ENCODE measurements at places on chromosomes 7 and 10.

DNA sequence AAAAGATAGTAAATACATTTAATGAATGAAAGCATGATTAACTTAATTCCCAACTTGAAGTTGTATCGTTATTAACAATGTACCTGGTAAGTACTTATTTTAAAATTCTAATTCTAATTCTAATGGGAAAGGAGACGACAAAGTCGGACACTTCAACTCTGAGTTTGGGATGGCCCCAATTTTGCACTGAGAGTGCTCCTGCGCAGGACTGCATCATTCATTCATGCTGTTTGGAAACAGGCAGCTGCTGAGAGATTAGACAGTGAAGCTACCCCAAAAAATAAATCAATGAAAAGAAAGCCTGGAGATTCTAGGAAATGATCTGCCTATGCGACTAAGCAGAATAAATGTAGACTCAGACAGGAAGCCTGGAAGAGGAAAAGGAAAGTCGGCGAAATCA lies 141.7 kb upstream of the VKORC1L1 start:
- DNase-seq = no peak

DNA sequence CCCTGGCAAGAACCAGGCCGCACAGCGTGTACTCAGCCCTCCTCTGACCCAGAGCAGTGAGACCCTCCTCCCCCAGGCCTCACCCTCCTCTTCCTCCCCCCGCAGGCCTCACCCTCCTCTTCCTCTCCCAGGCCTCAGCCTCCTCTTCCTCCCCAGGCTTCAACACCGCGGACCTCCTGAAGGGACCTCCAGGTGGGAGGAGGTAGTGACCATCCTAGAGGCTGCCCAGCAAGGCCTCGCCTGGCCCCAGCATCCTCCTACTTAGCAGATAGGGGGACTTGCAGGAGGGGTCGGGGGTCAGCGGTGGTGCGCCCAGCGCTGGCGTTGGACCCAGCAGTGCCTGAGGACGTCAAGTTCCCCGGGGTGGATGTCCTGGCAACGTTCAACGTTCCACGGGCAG lies 270.8 kb downstream of the ELFN1 start:
- DNase-seq = no peak

DNA sequence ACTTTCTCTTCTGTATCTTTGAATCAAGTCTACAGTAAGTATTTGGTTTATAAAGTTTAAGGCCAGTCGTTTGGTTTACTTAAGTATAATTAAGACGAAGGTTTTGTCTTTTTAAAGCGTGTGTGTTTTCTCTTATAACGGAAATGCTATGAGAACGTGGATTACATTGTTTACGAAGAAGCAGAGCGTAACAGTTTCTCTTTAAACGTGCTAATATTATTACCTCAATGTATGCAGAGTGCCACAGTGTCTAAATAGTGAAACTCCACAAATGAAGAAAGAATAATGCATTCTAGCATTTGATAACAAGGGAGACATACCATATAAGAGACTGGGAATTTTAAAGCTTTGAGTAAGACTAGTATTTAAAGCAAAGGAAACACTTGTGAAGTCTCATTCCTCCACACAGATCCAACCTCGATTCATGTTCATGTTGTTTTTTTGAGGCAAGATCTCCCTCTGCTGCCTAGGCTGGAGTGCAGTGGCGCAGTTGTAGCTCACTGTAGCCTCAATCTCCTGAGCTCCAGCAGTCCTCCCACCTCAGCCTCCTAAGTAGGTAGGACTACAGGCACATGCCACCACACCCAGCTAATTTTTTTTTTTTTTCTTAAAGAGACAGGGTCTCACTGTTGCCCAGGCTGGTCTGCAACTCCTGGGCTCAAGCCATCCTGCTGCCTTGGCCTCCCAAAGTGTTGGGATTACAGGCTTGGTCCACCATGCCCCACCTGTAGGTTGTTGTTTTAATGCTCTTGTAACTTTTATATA lies 75.1 kb downstream of the ANKRD61 start:
- DNase-seq = no peak

GRCh38 chr10:92737484-92737883 lies 47.7 kb downstream of the HHEX start:
- no peak for DNase-seq

DNA sequence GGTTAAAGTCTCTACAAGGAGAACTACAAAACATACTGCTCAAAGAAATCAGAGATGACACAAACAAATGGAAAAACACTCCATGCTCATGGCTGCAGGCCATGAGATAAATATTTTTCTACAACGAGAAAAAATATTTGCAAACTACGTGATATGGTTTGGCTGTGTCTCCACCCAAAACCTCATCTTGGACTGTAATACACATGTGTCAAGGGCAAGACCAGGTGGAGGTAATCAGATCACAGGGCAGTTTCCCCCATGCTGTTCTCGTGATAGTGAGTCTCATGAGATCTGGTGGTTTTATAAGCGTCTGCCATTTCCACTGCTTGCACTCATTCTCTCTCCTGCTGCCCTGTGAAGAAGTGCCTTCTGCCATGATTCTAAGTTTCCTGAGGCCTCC lies 57.8 kb downstream of the COA1 start:
- DNase-seq = no peak

DNA sequence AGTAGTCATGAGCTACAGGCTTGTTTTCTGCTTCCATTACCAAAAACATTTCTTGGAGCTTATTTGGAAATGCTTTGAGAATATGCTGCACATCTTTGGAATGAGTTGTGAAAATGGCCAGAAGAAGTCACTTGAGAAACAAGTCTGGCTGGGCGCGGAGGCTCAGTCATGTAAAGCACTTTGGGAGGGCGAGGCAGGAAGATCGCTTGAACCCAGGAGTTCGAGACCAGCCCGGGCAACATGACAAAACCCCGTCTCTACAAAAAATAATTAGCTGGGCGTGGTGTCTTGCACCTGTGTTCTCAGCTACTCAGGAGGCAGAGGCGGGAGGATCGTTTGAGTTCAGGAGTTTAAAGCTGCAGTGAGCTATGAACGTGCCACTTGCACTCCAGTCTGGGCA lies 882 bp upstream of the CHCHD1 start:
- no peak for DNase-seq

DNA sequence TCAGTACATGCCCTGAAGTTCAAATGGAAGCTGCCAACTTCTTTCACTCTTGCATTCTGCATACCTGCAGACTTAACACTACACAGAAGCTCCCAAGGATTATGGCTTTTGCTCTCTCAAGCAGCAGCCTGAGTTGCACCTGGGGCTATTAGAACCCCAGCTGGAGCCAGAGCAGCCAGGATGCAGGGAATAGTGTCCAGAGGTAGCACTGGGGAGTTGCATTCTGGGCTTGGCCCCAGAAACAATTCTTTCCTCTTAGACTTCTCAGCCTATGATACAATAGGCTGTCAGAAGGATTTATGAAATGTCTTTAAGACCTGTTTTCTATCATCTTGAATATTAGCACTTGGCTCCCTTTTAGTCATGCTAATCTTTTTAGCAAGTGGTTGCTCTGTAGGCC lies 886.7 kb upstream of the GHITM start:
- no peak for DNase-seq

DNA sequence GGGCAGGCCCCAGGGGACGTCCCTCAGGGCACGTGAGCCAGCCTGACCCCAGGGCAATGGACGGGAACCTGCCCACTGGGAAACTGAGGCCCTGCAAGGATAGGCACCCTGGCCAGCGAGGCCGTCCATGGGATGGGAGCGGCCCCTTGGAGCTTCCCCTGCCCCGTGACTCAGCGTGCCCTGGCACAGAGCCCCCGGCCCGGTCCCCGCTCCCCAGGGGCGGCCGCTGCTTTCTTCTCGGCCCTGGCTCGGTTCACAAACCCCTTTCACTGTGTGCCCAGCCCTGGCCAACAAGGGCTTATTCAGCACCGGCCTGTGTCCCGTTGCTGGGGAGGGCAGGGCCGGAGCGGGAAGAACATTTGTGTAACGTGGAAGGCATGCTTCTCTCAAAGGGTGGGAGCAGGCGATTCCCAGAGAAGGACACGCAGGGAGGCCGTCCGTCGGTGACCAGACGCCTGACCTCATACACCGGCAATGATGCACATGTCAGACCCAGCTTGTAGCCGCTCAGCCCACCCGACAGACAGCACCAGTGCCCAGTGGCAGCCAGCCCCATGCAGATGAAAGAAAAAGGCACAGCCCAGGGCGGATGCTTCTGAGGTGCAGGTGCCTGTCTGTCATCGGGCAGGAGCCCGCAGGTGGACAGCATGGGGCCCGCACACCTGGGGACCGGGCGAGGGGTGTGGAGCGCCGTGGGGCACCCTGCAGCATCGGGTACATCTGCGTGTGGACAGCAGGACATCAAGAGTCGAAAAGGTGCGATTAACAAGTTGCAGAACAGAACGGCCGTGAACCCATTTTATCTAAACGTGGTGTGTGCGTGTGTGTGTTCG lies 94.5 kb downstream of the PDGFA start:
- DNase-seq = no peak

DNA sequence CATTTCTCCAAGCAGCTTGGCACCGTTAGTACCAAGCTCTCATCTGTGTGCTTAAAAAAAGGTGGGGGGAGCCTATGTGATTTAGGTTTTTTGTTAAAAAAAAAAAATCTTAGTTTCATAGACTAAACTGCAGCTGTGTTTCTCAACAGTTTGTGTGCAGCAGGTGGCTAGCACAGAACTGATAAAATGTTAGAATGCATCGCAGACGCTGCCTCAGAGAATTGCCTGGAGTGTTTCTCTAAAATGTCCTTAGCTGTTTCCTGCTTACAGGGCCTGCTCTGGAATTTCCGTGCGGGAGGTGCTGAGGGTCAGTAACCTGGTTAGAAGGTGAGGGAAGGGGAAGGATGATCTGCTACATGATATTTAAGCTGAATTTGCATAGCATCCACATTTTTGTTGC lies 268.9 kb downstream of the PLXDC2 start:
- DNase-seq = no peak

GRCh38 chr7:32587411-32587948 lies 92.2 kb downstream of the AVL9 start:
- no peak for DNase-seq
